ENCODE measurements at places on chromosomes 13 and 19. TPM values are rescaled to one million over a fixed set of nuclear protein-coding genes. Genes with fewer than 3 reads are reported as not detected.

The PCSK4 gene
- 10.0 TPM for total RNA-seq

The ZNF540 gene
- total RNA-seq: 1.8 TPM

The GIPC3 gene
- 0.66 TPM for total RNA-seq

The KIR3DL1 gene
- total RNA-seq: 0.59 TPM

The LYL1 gene
- total RNA-seq: 21.0 TPM

The TMPRSS9 gene
- under 0.01 TPM for total RNA-seq

The NFIX gene
- total RNA-seq: 43.6 TPM

The FBXO46 gene
- total RNA-seq: 8.0 TPM

The DNAAF3 gene
- 4.9 TPM for total RNA-seq

The STX10 gene
- 78.3 TPM for total RNA-seq

The ZNF850 gene
- 8.5 TPM for total RNA-seq

The ACTMAP gene
- 2.6 TPM for total RNA-seq

The ZNF726 gene
- total RNA-seq: 1.6 TPM

The ZNF880 gene
- 32.9 TPM for total RNA-seq

The SIGLEC5 gene
- not detected for total RNA-seq

The LGALS4 gene
- total RNA-seq: 0.80 TPM

The CERS4 gene
- total RNA-seq: 141 TPM

The PGLYRP2 gene
- total RNA-seq: 5.6 TPM

The ZNF730 gene
- total RNA-seq: 3.5 TPM

The BORA gene
- 4.3 TPM for total RNA-seq

The CDX2 gene
- 0.33 TPM for total RNA-seq

The CAPS gene
- total RNA-seq: 16.4 TPM

The SULT2B1 gene
- 7.5 TPM for total RNA-seq

The KLK12 gene
- not detected for total RNA-seq

The MYH14 gene
- 16.6 TPM for total RNA-seq

The CD70 gene
- total RNA-seq: not detected

The ACP7 gene
- total RNA-seq: not detected

The ZNF571 gene
- total RNA-seq: 12.6 TPM

The CACNG6 gene
- not detected for total RNA-seq

The F10 gene
- 5.1 TPM for total RNA-seq
